Stimulated activated CD8-positive, alpha-beta memory T cell treated with anti-CD3 and anti-CD28 coated beads, Interleukin-2, amount 100 ng/mL, for 1 hour (primary cell): ENCODE measurements at places on chromosomes 7 and 10.

DNA sequence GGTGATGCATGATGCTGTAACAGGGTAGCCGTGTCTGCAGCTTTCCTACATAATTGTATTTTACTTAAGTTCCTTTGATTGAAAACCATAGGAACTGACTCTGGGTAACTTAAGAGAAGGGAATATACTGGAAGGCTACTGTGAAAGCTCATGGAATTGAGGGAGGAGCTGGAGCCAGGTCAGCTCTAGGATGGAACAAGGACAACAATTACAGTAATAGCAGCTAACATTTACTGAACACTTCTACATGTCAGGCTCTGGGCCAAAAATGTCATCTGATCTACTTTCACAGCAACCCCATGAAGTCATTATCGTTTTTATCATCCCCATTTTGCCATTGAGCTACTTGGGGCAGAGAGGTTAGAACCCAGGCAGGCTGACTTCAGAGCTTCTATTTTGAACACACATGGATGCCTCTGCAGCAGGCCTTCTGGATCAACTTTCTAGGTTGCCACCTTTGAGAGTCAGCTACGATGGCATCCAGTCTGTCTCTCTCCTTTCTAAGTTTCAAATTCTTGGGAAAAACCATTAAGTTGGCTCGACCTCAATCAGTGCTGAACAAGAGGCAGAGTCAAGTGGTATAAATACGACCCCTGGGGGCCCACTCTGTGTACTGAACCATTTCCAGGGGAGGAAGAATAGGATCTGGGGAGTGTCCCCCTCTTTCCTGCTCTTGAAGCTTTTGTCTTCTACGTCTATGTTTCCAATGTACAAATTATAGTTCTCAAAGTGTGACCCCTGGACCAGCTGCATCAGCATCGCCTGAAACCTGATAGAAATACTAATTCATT lies 272.3 kb upstream of the PLPP4 start:
- DNase-seq: no peak

DNA sequence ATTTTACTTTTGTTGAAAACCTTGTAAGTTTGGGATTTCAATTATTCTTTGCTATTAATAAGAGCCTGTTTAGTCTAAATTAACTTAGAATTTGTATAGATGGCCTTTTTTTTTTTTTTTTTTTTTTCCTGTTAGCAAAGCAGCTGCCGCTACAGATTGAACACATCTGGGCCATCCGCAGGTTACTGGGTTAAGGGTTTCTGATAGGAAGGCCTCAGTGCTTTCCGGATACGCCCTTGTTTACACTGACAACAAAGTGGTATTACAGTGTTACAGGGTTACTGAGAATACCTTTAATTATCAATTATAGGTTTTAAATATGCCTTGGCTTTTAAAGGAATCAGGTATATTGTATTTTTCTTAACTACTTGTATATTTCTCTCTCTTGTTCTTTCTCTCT lies 76.8 kb downstream of the PTN start:
- no peak for DNase-seq

DNA sequence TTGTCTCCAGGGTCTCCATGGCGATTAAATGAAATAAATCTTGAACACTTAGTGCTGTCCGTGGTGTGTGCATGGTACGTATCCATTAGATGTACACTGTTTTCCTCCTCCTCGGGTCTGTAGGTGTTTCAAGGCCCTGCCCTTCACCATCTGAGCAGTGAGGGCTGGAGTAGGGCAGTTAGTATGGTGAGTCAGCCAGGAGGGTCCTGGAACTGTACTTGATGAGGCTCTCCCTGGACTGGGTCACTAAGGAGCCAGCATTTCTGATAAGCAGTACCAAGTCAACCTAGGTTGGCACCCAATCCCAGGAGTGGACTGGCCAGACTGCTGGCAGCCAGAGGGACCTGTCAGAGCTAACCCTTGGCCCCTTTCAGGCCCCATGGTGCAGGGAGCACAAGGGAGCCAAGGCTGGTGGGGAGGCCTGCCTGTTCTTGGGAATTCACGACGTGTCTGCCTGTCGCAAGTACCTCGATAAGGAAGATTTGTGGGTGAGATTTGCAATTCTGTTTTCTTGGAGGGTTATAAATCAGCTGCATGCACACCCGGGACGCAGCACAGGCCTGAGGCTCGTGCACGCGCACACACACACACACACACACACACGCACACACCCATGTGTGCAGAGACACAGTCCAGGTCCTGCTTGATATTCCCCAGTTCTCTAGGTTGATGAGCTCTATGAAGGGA lies 114.2 kb downstream of the ZMIZ1 start:
- DNase-seq: no peak

DNA sequence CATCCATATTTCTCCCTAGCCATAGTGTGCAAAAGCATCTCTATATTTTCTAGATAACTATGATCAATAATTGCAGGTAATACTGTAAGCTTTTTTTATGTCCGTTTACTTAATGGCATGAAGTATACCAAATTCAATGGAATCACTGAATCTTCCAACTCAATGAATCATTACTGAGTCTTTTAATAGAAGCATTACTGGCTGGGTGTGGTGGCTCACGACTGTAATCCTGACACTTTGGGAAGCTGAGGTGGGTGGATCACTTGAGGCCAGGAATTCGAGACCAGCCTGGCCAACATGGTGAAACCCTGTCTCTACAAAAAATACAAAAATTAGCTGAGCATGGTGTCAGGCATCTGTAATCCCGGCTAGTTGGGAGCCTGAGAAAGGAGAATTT lies 372.5 kb downstream of the BMPER start:
- DNase-seq: no peak

- DNase-seq: no peak
These were observed 236.3 kb upstream of the IGFBP3 start for GRCh38 chr7:46157404-46157803.

DNA sequence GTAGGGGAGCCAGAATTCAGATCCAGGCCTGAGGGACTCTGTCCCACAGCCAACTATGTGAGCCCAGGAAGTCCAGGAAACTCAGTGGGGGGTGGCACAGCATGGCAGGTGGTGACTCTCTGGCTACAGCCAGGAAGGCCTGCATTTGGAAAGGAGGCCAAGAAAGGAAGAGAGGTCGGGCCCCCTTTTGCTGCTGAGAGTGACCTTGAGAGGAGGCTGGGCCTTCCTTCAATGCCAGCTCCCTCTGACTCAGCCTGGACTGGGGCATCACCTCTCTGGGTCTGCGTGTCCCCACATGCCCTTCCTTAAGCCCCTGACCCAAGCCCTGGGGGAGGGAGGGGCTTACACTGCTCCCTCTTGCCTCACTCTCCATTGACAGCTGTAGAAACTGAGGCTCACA lies 6.4 kb upstream of the MYL10 start:
- DNase-seq: no peak

GRCh38 chr10:72612203-72612826 lies 13.6 kb downstream of the MICU1 start:
- DNase-seq: no peak

GRCh38 chr7:24831240-24831639 lies 74.0 kb upstream of the GSDME start:
- no peak for DNase-seq

DNA sequence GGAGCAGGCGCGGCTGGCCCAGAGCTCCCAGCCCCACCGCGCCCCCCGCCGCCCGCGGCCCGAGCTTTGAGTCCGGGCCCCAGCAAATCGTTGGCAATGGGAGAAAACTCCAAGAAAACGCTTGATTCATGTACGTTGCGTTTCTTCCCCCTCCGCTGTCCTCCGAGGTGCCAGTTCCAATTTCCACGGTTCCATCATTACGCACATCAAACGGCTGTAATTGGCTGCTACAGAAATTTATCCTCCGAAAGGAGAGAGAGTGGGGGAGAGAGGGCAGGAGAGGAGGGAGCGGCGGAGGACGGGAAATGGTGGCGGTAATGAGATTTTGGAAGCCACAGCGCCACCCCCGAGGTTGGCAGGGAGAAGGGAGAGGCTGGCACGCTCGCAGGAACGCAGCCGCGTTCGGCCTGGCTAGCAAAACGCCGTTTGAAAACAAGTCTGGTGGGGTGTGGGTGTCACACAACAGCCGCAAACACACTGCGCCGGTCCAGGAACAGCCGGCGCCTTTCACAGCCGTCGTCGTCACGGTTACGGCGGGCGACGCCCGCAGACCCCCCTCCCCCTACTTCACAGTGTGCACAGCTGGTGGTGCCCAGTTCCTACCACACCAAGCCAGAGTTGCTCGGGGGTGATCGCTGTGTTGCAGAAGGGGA lies 57.5 kb downstream of the UNCX start:
- no peak for DNase-seq

DNA sequence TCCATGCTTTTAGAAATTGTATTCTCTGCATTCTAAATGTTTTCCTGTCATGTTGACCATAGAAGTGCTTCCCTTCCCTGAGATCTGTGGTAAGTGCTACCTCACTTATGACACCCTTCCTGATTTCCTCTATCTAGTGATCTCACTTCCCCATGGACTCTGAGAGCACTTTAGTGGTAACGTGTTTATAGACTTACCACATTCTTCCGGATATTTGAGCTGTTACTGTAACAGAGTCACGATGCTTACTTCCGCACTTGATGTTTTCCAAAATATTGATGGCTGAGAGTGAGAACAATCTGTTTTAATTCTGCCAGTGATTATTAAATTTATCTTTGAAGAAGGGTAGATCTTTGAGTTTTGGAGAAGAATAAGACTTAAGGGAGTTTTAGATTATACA lies 60.1 kb upstream of the NAMPT start:
- DNase-seq: no peak

DNA sequence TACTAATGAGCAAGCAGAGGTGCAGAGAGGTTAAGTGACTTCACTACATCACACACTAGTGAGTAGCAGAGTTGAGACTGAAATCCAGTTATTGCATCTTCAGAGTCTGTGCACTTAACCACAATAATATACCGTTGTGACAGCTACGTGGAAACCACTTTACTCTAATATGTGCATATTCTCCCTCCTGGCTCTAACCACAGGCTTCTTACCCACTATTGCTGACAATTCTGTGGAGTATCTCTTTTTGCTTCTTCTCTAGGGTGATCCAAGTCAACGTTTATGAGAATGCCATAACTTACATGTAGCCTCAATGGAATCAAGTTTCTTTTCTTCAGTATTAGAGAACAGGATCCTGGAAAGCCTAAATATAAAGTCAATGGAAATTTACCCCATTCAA lies 64.2 kb upstream of the MEOX2 start:
- DNase-seq: no peak

DNA sequence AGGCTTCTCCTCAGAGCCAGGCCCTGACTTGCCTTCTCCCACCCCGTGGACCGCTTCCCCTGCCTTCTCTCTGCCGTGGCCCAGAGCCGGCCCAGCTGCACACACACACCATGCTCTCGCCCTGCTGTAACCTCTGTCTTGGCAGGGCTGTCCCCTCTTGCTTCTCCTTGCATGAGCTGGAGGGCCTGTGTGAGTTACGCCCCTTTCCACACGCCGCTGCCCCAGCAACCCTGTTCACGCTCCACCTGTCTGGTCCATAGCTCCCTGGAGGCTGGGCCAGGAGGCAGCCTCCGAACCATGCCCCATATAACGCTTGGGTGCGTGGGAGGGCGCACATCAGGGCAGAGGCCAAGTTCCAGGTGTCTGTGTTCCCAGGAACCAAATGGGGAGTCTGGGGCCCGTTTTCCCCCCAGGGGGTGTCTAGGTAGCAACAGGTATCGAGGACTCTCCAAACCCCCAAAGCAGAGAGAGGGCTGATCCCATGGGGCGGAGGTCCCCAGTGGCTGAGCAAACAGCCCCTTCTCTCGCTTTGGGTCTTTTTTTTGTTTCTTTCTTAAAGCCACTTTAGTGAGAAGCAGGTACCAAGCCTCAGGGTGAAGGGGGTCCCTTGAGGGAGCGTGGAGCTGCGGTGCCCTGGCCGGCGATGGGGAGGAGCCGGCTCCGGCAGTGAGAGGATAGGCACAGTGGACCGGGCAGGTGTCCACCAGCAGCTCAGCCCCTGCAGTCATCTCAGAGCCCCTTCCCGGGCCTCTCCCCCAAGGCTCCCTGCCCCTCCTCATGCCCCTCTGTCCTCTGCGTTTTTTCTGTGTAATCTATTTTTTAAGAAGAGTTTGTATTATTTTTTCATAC lies 38.0 kb downstream of the LIMK1 start:
- DNase-seq: no peak

GRCh38 chr10:87928996-87929395 lies 65.6 kb downstream of the PTEN start:
- DNase-seq: no peak
